ENCODE measurements at places on chromosomes 6 and 20.

DNA sequence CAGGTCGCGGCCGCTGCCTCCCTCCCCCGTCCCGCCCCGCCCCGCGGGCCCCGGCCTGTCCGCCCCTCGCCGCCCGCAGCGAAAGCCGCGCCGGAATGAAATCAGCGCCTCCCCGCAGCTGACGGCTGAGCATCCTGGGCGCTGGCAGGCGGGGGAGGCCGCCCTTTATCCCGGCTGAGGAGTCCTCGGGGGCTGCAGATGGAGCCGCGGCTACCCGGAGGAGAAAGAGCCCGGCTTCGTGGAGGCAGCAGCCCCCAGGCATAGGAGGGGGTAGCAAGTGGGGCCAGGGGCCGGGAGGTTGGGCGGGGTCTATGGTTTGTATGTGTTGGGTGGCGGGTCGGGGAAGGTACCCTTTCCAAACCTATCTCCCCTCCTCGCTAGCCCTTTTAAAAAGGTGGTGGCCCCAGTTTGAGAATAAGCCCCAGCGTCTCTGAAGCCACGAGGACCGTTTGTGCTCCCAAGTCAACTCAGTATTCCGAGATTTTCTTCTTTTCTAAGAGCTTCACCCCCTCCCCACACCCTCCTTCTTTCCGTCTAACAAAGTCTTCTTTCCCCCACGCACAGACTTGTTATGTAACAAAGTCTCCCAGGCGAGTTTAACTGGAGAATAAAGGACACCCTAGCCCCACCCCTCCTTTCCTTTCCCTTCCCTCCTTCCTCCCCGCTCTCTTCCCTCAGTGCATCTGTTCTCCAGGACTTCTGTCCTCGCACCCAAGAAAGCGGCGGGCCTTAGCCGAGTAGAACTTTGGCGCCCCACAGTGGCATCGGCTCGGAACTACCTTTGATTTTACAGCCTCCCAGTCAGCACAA, 11.0 kb downstream of the POU3F2 start:
- DNase-seq = no peak

- DNase-seq = no peak
These were observed 103.6 kb downstream of the JPH2 start for GRCh38 chr20:44083220-44083933.

DNA sequence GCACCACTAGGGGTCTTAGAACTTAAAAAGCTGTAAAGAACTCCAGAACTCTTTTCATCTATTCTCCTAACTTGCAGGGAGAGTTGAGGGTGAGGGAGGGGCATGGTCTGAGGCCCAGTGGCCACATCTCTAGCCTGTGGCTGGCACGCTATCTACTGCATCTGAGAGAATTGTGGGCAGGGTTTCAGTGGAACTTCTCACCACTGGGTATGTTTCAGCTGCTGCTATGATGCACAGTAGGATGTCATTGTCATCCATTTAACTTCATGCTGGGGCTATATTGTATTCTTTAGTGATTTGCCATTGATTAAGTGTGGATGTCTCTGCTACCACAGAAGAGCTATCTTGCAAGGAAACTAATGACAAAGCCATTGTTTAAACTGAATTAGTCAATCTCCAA, 4.5 kb downstream of the TMEM14A start:
- no peak for DNase-seq

DNA sequence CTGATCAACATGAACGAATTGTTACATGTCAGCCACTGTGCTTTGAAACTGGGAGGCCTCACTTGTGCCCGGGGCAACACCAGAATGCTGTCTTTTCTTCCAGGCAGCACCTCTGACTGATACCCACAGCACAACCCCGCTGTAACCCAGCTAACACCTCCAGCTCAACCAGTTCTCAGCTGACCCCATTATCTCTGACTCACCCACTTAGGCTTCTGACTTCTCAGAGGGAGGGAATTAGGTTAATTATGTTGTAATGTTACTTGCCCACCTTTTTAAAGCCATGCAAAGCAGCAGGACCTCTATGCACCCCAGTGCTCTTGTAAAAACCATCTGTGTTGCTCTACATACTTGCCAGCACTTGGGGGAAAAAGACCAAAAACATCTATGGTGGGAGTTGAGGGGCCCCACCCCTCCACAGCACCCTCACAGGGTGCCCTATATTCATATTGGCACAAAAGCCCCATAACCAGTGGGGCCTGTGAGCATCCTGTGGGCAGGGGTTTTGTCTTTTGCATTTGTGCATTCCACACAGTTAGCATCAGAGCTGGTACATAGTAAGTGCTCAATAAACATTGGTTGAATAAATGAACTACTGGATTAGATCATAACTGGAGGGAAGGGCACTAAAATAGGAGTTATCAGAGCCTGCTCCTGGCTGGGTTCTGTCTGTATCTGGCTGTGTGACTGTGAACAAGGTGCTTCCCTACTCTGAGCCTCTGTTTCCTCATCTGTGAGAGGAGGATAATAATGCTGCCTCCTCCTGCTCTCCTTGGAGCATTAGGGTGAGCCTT, 22.3 kb downstream of the BNIP5 start:
- no peak for DNase-seq

DNA sequence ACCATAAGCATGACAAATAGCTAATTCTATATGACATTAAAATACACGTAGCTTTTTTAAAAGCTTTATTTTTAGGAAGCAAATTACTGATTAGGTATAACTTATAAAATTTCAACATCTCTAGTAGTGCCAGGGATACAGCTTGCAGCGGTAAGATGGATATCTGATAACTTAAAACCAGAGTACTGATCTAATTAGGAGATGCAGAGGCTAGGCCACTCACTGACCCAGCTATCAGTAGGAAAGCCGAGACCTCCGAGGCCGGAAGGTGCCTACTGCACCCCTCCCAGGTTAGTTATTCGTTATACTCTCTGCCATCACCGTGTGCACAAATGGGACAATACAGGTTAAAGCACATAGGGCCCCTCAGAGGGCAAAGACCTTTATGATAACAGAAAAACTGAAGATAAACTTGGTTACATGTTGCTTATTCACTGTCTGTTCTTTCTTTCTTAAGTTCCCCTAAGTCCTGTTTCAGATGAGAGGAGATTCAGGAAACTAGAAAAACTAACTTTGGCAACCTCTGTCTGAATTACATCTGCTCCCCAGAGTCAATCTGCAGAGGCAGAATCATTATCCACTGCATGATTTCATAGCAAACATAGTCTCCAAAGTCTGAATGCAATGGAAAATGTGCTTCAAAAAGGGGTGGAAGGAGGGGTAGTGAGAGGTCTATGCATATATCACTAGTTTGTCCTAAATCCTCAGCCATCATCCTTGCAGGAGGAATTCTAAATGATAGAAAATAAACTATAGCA, 60.8 kb downstream of the RIPOR2 start:
- DNase-seq = no peak

GRCh38 chr6:113352831-113353230, 504.3 kb upstream of the MARCKS start:
- no peak for DNase-seq

- no peak for DNase-seq
These were observed 101.4 kb upstream of the PTPN1 start for GRCh38 chr20:50408526-50409364.

DNA sequence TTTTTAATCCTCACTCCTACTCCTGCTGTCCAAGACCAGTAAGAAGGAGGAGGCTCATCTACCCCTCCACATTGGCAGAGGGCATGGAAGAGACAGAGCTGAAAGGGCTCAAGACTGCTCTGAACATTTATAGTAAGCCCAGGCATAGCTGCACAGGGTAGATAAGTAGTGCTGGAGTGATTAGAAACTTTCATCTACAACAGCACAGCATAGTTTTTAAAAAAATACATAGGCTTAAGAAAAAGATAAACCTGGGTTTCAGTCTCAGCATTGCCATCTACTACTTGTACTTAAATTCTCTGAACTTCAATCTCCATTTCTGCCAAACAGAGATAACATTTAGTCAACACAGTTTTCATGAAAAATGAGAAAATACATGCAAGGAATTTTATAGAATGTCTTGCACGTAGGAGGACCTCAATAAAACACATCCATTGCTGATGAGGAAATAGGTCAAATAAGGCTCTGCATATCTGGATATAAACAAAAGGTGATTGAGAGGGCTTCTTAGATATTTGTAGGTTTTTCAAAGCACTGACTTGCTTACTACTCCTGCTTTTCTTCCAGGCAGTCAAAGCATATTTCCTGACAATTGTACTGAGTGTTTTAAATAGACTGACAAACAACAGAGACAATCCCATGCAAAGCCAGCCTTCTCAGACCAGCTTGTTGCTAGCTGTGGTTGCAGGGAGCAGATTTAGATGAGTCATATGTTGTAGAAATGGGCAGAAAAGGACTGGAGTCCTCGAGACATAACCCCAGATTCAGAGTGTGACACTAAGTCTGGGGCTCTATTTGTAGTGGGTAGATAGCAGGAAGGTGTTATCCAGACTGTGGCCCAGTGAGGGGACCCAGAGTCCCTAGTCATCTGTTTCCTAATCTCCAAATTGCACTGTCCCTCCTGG, 107.4 kb upstream of the TAB2 start:
- no peak for DNase-seq

- DNase-seq = no peak
These were observed 8.8 kb upstream of the MAPRE1 start for GRCh38 chr20:32810941-32811340.

- DNase-seq = no peak
These were observed 155.8 kb upstream of the GGTLC1 start for GRCh38 chr20:24144371-24144770.

GRCh38 chr20:50891138-50891537, 40.1 kb downstream of the ADNP start:
- no peak for DNase-seq

DNA sequence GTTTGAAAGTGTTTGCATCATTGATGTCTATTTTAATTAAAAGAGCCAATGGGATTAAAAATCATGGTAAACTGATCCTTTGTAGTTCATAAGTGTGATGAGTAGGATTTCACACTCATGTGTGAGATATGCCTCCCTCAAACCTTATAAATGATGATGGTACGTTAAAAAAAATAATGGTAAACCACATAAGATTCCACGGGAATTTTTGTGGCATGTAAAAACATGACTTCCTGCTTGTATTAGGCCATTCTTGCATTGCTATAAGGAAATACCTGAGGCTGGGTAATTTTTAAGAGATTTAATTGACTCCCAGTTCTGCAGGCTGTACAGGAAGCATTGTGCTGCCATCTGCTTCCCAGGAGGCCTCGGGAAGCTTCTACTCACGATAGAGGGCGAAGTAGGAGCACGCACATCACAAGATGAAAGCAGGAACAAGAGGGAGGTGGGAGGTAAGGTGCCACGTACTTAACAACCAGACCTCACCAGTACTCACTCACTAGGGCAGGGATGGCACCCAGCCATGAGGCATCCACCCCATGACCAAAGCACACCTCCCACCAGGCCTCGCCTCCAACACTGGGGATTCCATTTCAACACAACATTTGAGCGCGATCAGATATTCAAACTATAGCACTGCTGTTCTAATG, 187.6 kb upstream of the QKI start:
- no peak for DNase-seq

DNA sequence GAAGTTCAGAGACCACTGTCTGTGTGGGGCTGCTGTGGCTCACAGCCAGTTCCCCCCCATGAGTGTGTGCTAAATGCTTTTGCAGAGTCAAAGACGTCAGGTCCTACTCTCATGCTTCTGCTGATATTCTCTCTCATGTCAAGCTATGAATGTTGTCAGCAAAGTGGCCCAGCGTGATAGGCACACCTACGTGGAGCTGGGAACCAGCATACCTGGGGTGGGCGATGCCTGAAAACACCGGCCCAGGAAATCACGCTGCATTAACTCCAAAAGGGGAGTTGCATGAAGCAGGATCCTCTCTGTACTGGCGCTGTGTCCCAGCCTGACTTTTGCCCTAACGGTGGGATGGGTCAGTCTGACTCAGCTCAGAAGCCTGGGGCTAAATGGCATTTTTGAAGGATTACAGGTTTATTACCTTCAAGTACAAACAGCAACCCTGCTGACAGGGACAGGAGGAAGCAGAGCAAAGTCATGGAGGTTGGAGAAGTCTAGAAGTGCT, 9.0 kb upstream of the MRPS10 start:
- DNase-seq = no peak

GRCh38 chr20:36872852-36873251, 3.1 kb upstream of the TLDC2 start:
- no peak for DNase-seq

DNA sequence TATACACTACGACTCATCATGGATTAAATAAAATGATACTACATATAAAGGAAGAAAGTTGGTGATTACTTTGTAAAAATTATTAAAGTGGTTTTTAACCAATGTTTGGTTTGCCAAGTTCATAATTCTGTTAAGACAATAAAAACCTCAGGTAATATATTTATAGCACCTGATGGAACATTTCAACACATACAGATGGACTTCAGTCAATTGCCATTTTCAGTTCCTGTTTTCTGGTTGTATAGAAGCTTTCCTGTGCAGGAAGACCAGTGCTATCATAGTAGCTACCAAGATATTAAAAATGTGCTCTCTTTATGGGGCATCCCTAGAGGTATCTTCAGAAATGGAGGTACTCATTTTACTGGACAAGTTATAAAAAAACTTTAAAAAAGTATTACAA, 1686.4 kb downstream of the GRIK2 start:
- DNase-seq = no peak

DNA sequence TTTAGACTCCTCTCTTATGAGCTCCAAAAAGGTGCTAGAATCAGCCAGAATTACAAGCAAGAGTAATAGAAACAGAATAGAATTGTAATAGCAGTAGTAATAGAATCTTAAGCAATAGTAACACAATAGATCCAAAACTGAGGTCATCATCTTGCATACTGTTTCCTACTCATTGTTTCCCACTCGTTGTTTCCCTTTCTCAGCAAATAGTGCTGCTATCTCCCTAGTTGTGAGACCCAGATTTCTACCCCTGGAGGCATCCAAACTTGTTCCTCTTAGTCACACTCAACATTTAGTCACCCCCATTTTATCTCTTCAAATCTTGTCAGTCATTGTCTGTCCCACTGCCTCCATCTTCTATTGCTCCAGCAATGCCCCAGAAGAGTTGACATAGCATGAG, 356.9 kb upstream of the MARCKS start:
- DNase-seq = no peak

GRCh38 chr6:13762611-13763441, 51.2 kb upstream of the RANBP9 start:
- no peak for DNase-seq

GRCh38 chr20:23637282-23638221, at the start of gene CST3:
TSS of gene CST3 (minus strand) at chr20:23637955. CDS start at chr20:23637862, 93 bp downstream.
- no peak for DNase-seq

GRCh38 chr6:110882274-110882619, 7.7 kb downstream of the AMD1 start:
- DNase-seq = no peak

- DNase-seq = no peak
These were observed 9.9 kb upstream of the F13A1 start for GRCh38 chr6:6330407-6330806.

DNA sequence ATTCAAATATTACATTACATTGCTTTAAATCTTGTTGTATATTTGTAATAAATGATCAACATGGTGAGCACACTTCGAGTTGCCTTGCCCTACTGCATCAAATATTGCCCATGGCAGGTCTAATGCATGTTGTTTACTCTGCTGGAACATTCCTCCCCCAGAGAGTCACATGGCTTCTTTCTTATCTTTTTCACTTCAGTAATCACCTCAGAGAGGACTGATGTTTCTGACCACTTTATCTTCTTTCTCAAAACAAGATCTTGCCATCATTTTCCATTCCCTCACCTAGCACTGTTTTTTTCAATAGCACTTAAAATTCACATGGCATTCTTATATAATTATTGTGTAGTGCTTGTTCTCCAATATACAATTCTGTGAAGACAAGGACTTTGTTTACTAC, 243.5 kb upstream of the THEMIS start:
- DNase-seq = no peak

Data from esophagus squamous epithelium (tissue), 5 donors.